ENCODE measurements at places on chromosomes 2 and 18.

DNA sequence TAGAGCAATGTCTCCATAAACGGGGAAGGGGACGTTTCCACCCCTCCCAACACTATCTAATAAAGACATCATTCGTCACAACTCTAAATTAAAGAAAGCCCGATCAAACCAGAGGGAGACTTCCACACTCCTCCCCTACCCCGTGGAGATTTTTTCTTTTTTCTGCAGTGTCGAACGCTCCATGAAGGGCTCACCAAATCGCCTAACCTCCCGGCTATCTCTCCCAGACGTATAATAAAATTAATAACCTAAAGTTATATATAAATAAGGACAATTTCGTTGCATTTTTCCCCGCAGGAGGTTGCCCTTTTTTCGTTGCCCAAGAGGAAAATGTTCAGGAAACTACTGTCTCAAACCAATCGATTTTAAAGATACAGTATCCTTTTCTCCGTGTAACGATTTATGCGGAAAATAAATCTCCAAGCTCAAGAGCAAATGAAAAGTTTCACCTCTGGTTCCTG, 2.4 kb downstream of the EVX2 start:
- no peak for DNase-seq

DNA sequence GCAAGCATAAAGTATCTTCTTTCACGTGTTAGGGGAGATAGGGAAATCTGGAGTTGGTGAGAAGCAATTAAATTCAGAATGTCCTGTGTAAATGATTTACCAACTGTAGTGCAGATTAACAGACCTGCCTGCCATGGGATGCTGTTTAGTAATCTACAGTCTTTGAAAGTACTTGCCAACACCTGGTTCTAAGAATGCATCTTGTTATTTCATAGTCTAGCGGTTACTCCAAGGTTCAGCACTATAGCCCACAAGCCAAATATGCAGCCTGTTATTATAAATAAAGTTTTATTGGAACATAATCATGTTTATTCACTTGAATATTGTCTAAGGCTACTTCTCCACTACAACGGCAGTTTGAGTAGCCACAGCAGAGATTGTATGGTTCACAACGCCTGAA, 100.8 kb downstream of the OSBPL6 start:
- DNase-seq: no peak

DNA sequence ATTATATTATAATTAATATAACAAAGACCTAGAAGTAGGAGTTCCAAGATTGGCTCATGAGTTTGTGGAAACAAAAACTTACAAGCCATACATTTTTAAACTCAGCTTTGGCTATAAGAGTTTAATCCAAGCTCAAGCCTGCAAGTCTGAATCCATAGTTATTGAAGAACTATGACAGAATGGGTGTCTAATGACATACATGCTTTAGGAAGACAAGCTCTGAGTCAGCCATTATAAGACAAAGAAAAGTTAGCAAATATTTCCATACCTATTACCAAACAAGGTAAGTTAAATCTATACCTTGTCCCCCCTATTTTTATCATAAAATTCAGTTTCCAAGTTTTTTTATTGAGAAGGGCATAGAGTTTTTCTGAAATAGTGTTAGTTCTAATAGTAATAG, 95.6 kb downstream of the POLR1A start:
- DNase-seq: no peak

DNA sequence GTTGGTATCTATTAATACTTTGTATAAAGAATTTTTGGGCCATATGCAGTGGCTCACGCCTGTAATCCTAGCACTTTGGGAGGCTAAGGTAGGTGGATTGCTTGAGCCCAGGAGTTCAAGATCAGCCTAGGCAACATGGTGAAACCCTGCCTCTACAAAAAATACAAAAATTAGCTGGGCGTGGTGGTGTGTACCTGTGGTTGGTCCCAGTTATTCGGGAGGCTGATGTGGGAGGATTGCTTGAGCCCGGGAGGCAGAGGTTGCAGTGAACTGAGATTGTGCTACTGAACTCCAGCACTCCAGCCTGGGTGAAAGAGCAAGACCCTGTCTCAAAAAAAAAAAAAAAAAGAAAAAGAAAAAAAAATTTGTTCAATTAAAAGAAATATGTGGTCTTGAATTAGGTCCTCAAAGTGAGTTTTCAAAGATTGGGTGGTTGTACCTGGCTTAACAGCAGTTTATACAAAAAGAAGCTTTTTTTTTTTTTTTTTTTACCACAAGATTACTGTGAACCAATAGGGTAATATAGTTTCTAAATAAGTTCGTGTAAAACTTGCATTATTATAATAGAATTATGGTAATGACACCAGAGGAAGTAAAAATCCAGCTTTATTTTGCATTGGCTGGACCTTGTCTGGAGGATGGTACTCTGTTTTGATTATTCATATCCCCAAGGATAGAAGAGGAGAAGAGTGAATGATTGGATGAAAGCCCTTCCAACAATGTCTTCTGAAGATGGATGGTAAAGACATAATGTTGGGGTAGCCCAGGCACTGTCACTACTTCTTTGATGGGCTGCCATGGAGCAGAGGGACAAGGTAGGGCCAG, 210.3 kb downstream of the MYCN start:
- no peak for DNase-seq

DNA sequence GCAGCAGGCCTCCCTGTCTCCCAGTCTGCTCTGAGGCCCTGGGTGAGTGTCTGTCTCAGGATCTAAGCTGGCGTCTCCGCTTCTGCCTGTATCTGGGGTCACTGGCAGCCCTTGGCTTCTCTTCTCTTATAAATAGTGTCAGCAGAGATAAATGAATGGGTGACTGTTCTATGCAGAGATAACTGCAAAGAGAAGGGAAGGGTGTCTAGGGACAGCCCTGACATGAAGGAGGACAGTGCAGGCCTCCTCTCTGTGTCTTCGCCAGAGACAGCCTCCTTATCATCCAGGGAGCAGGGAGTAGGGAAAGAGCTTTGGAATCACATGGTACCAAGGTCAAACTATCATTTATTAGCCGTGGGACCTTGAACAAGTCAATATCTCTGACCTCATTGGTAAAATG, 28.3 kb upstream of the GMPPA start:
- DNase-seq: no peak

DNA sequence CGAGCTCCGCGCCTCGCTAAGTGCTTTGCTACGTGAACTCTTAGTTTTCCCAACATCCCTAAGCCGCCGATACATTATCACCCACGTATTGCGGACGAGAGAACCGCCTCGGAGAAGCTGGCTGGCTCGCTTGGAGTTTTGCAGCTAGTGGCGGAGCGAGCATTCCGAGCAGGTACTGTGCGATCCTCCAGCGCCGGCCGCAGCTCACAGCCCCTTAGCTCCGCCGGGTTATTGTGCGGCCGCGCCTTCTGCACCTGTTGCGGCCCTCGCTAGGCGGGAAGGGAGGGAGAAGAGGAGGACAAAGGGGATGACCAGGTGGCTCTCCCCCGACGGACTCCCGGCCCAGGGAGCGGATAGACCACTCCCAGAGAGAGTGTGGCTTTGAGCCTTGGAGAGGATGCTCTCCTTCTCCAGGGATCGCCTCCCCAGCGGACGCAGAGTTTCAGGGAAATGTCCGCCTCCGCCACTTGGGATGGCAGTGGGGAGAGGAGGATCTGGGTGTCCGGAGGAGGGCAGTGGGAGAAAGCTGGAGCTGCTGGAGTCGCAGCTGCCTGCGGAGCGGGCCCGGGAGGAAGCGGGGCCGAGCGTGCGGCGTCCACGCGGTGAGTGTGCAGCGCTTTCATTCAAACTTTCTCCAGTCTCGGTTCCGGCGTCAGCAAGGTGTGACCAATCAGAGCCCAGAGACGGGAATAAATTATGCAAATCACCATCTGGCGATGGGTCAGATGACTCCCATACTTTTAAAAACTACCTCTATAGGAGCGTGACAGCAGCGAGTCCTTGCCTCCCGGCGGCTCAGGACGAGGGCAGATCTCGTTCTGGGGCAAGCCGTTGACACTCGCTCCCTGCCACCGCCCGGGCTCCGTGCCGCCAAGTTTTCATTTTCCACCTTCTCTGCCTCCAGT, at the start of gene LIPG:
LIPG (plus strand) TSS at position 769 of the 905 bp plus-strand sequence. CDS start 252 bp downstream, outside the sequence.
- no peak for DNase-seq

All from activated CD8-positive, alpha-beta memory T cell treated with anti-CD3 and anti-CD28 coated beads for 48 hours (primary cell).